ENCODE measurements at places on chromosomes 6 and 20. TPM values are rescaled to one million over a fixed set of nuclear protein-coding genes. Genes with fewer than 3 reads are reported as not detected.

DNA sequence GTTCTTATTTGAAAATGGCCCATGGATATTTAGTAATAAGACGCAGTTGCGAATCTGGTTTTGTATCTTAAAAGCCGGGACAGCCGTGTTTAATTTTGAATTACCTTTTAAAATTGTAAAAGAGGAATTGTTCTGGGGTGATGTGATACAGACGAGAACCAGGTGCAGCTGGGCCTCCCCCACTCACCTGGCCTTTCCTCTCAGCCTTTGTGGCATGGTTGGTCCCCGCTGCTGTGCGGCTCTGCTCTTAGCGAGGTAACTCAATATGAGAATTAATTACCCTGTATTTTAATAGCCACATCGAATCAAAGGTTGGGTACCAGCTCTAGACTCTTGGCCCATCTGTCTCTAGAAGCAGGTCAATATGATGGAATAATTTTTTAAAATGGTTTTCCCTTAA, 56.5 kb upstream of the DACT2 start:
- H3K36me3 ChIP-seq: no peaks in the 10 kb centered on the region
- DNase-seq: no peak
- no peaks in the 10 kb centered on the region for H3K27me3 ChIP-seq
- H3K4me3 ChIP-seq: no peak overlapping the region
- H3K27ac ChIP-seq: no peak overlapping the region

DNA sequence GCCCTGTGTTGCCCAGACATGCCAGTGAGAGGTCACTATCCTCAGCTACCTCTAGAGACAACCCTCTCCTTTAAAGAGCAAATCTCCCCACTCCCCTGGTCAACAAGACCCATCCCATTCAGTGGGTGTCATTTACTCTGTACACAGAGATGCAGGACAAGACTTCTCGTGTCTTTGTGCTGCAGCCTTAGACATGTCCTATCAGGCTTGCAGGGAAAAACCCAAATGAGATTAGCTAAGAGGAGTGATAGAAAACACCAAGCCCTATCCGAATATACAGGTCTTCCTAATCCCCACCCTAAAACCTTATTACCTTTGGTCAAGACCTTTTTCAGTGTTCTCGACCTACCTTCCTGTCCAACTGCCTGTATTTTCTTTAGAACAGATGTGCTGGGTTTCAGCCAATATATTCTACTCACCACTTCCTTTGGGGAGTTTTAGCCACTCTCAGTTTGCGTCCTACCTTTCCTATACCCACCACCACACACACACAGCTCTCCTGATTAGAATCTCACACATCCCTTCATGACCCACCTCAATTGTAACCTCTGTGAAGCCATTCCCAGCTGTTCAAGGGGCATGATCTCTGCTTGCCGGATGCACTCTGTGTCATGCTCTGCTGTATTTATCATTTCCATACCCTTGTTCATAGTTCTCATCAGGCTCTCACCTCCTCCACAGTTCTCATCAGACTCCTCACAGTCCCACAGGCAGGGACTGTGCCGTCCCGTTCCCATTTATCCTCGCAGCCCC, 39.7 kb downstream of the TRAM2 start:
- no peak overlapping the region for H3K4me3 ChIP-seq
- no peaks in the 10 kb centered on the region for H3K27me3 ChIP-seq
- peaks cover 69% of the 10 kb centered on the region for H3K4me1 ChIP-seq
- H3K36me3 ChIP-seq: peaks cover 50% of the 10 kb centered on the region
- DNase-seq: no peak

GRCh38 chr6:96948631-96949030, 24.1 kb downstream of the KLHL32 start:
- DNase-seq: no peak
- H3K4me1 ChIP-seq: no peaks in the 10 kb centered on the region
- H3K36me3 ChIP-seq: no peaks in the 10 kb centered on the region
- peaks cover 9% of the 10 kb centered on the region for H3K27me3 ChIP-seq
- no peak overlapping the region for H3K27ac ChIP-seq

DNA sequence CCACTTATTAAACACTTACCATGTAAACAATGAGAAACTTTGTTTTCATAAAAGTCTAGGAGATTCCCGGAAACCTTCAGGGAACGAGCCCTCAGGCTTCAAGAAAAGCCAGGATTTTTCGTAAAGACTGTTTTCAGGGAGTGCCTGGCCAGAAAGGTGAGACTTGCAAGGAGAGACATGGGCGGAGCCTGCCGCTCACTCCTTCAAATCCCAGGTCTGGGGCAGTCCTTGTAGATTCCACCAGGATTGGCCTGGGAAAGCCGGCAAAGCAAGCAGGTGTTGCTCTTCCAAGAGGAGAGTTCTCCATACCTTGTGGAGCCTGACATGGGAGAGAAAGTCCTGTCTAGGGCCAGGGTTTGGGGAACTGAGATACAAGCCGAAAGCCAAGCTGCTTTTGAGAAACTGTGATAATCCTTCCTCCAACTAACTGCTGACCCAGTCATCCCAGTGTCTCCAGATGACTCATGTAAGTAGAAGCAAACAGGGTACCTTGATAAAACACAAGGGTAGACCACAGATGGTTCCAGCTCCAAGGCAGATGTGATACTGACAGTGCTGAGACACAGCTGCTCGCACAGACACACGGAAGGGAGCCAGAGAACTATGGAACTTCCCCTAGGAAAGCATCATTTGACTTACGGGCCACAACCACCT, 69.4 kb upstream of the NAA20 start:
- no peaks in the 10 kb centered on the region for H3K27me3 ChIP-seq
- H3K36me3 ChIP-seq: no peaks in the 10 kb centered on the region
- peak overlapping the region; percentile 43 for H3K27ac ChIP-seq
- H3K4me1 ChIP-seq: peaks cover 35% of the 10 kb centered on the region

DNA sequence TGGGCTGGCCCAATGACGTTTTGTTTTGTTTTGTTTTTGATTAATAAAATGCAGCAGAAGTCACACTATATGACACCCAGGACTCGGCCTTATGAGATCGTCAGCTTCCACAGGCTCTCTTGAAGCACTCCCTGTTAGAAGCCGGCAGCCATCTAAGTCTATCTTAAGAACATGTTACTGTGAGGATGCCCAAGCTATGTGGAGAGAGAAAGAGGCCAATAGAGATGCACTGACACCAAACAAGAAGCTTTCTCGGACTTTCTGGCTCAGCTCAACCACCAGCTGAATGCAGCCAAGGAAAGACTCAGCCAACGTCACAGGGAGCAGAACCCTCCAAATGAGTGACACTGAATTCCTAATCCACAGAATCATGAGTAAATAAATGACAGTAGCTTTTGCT, 14.0 kb downstream of the SGK1 start:
- no peaks in the 10 kb centered on the region for H3K36me3 ChIP-seq
- H3K4me1 ChIP-seq: peaks cover 4% of the 10 kb centered on the region
- no peak for DNase-seq
- no peaks in the 10 kb centered on the region for H3K27me3 ChIP-seq

GRCh38 chr20:5465604-5465927, 148.8 kb upstream of the PROKR2 start:
- no peak overlapping the region for H3K4me3 ChIP-seq
- peaks cover 9% of the 10 kb centered on the region for H3K27me3 ChIP-seq
- DNase-seq: no peak
- no peaks in the 10 kb centered on the region for H3K36me3 ChIP-seq
- no peaks in the 10 kb centered on the region for H3K4me1 ChIP-seq
- no peak overlapping the region for H3K27ac ChIP-seq

DNA sequence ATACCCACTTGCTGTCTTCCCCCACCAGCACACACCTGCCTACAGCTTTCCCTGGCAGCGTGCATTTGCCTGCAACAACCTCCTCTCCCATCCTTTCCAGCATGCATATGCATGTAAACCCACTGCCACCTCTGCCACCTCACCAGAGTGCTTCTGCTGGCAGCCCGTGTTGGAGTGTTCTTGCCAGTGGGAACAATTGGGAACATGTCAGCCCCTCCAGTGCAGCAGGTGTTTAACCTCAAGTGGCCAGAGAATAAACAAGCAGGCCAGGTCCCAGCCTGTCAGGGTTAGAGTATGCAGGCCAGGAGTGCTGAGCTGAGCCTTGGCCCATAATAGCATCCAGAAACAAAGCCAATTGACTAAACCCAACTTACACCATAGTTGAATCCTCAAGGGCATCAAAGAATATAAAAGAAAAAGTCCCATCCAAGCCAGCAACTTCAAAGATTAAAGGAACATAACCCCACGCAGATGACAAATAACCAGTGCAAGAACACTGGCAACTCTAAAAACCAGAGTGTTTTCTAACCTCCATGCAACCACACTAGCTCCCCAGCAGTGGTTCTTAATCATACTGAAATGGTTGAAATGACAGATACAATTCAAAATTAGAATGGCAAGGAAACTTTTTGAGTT, 1212.1 kb upstream of the CITED2 start:
- H3K27ac ChIP-seq: no peak overlapping the region
- DNase-seq: no peak
- H3K36me3 ChIP-seq: no peaks in the 10 kb centered on the region
- H3K27me3 ChIP-seq: no peaks in the 10 kb centered on the region

DNA sequence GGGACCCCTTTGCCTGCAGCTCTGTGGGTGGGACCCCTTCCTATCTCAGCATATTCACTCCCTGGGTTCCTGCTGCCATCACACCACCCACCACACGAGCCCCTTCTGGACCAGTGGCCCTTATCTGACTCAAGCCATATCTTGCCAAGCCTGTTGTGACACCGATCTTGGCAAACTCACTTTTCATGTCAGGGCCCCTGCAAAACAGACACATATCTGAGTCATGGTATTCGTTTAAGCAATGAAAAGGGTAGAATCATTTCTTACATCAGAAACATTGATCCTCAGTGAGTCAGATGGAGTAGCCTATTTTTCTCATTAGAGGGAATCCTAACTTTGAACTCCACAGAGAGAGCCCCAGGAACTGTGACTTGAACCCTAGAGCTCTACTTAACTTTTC, 10.6 kb downstream of the RAET1E start:
- no peaks in the 10 kb centered on the region for H3K27me3 ChIP-seq
- no peaks in the 10 kb centered on the region for H3K36me3 ChIP-seq
- no peak overlapping the region for H3K4me3 ChIP-seq
- H3K27ac ChIP-seq: no peak overlapping the region

- peak overlapping the region; percentile 47 for H3K27ac ChIP-seq
- H3K4me3 ChIP-seq: no peak overlapping the region
- DNase-seq: no peak
- H3K36me3 ChIP-seq: no peaks in the 10 kb centered on the region
- H3K27me3 ChIP-seq: no peaks in the 10 kb centered on the region
Observed at GRCh38 chr6:40953486-40953885, 85.5 kb downstream of the UNC5CL start.

DNA sequence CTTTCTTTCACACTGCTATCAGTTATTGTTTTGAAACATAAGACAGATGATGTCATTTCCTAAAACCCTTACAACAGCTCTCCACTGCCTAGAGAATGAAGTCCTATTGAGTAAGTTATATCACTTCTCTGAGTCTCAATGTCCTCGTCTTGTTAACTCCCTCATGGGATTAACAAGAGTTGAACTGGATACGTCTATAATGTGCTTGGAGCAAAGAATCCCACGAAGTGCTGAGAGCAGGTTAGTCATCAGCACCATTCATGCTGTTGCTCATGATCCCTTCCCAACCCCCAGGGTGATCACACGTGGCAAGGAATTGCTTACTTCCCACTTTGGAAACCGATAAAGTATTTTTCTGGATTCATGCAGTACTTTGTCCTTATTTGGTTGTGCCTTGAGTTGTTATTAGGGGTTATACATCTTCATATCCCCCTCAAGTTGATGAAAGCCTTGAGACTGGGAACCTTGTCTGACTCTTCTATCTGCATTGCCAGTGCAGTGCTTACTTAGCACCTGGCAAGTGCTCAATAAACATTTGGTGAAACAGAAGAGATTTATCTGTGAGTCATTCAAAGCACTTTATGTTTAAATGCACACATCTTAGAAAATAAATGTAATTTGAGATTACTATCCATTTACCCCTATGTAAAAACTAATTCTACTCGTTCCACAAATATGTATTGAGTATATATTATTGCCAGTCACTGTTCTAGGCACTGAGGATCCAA, 487.5 kb downstream of the EPM2A start:
- H3K36me3 ChIP-seq: no peaks in the 10 kb centered on the region
- no peaks in the 10 kb centered on the region for H3K4me1 ChIP-seq
- no peak overlapping the region for H3K27ac ChIP-seq
- no peak for DNase-seq

DNA sequence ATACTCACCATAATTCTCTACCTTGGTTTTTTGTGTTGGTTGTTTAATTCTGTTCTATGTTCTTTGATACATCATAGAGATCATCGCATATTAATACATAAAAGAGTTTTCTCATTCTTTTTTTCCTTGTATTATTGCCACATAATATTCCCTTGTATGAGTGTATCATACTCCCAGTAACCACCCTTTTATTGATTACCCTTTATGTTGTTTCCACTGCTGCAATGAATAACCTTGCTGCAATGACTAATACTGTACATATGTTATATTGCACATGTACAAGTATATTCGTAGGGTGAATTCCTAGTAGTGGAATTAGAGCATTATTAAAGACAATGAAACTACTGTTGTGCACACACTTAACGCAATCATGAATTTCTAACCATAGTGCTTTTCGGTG, 9.1 kb upstream of the SF3B5 start:
- no peaks in the 10 kb centered on the region for H3K27me3 ChIP-seq
- H3K4me3 ChIP-seq: no peak overlapping the region
- no peaks in the 10 kb centered on the region for H3K36me3 ChIP-seq
- 0 out of 2 replicates have a peak, but pooled peaks cover 3% of the 10 kb centered on the region for H3K4me1 ChIP-seq

GRCh38 chr6:142913511-142914047, 31.4 kb downstream of the HIVEP2 start:
- H3K36me3 ChIP-seq: no peaks in the 10 kb centered on the region
- no peak overlapping the region for H3K27ac ChIP-seq
- DNase-seq: no peak
- no peaks in the 10 kb centered on the region for H3K27me3 ChIP-seq

- H3K27ac ChIP-seq: no peak overlapping the region
- no peaks in the 10 kb centered on the region for H3K36me3 ChIP-seq
- peaks cover 21% of the 10 kb centered on the region for H3K27me3 ChIP-seq
- no peak for DNase-seq
- H3K4me1 ChIP-seq: no peaks in the 10 kb centered on the region
Observed at GRCh38 chr20:38827770-38828281, 22.3 kb downstream of the PPP1R16B start.

DNA sequence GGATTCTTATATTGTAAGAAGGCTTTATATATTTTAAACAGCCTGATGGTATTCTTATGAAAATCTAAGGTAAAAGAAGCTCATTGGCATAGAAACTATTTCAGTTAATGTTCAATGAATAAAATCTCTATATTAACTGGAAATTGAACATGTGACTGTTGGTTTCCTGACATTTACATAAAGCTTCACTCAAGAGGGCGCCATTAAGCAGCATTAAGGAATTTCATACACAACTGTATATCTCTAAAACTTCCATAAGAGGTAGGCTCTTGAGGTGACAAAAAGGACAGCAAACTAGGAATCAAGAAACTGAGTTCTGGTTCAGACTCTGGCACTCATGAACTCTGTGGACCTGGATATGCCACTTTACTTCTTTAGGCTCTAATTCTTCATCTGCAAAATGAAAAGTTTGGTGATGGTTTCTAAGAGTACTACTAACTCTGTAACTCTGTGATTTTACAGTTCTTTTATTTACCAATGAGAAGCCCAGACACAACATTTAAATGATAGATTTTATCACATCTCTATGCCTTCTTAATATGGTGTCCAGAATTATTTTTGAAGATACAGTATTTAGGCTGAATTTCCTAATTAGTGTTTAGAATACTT, 147.5 kb downstream of the FLRT3 start:
- peak; percentile 9 for DNase-seq
- H3K27me3 ChIP-seq: no peaks in the 10 kb centered on the region
- no peaks in the 10 kb centered on the region for H3K36me3 ChIP-seq

Gene MGME1
- 14.7 TPM for total RNA-seq

Gene TBX18
- 35.1 TPM for total RNA-seq

Gene TRIM31
- total RNA-seq: not detected

Gene CLPSL1
- not detected for total RNA-seq

Gene PEX7
- total RNA-seq: 11.4 TPM

Gene WFDC12
- total RNA-seq: not detected

Gene BAG2
- 22.7 TPM for total RNA-seq

Gene CD93
- not detected for total RNA-seq

Gene LY6G6C
- not detected for total RNA-seq

Gene PPP1R10
- total RNA-seq: 21.0 TPM

Measured in SJSA1 (cell line).